ENCODE measurements at places on chromosomes 3 and 15.

GRCh38 chr15:65399001-65399706 lies 21.4 kb upstream of the IGDCC3 start:
- DNase-seq, result no peak

GRCh38 chr3:48561045-48561736 lies 2.4 kb downstream of the UCN2 start:
- DNase-seq, result no peak

GRCh38 chr15:39171944-39172368 lies 408.9 kb upstream of the THBS1 start:
- no peak for DNase-seq

DNA sequence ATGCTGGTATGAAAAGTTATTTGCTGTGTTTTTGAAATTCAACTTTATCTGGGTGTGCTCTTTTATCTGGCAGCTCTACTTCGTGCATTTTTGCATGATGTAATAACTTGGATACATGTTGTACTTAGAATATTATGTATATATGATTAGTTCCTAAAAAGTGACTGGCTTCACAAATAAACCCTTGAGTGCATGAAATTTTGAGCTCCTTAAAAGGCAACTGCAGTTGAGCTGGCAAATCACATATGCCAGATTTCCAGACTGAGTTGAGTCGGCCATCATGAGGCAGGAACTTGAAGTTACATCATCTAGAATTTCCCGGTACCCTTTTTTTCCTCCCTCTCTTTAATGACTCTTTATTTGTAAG lies 162.5 kb downstream of the FNDC3B start:
- no peak for DNase-seq
